Activated CD8-positive, alpha-beta memory T cell treated with anti-CD3 and anti-CD28 coated beads for 1 hour (primary cell): ENCODE measurements at places on chromosomes 11 and 22.

DNA sequence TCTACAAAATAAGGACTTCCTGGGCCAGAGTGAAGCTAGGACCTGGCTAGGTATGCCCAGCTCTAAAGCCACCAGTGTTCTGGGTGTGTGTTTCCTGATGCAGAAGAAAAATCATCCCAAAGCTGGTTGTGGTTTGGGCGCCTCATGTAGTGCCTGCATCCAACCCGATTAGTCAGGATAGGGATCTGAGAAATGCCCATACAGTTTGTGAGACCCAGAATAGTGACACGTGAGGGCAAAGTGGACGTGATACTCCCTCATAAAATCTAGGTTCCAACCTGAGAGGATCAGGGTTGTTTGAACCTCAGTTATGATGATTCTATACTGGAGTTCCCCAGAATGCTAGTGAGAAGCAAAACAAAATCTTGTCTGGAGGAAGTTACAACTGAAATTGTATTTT lies 238.4 kb downstream of the TBC1D22A start:
- DNase-seq = no peak

DNA sequence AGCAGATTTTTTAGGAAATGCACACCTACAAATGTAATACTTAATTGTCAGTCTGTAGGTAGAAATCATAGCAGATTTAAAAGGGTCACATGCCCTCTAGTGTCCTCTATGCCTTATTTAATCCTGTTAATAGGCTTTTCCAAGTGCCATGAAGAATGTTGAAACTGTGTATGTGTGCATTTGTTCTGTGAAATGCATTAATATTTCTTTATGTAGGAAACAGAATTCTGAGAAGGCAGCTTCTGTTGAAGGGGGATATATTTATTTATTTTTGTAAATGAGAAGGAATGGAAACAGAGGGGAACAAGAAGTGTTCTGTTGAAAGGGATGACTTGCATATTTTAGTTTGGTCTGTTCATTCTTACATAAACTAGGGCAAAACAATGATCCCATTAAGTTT lies 51.0 kb downstream of the SVIP start:
- no peak for DNase-seq

DNA sequence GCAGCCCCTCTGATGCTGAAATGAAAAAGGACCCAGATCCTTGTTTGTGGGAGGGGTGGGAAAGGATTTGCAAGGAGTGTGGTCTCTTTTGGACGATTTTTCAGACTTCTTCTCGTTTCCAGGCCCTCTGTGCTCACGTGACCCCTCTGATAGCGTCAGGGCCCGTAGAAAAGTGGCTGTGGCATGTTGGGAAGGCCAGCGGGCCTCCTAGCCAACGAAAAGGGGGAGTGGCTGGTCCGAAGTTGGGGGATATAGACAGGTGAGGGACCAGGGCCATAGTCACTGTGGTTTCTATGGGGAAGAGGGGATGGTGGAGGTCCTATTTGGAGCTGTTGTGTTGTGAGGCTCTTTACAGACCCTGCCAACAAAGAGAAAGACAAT lies 6.6 kb downstream of the PARVB start:
- no peak for DNase-seq

DNA sequence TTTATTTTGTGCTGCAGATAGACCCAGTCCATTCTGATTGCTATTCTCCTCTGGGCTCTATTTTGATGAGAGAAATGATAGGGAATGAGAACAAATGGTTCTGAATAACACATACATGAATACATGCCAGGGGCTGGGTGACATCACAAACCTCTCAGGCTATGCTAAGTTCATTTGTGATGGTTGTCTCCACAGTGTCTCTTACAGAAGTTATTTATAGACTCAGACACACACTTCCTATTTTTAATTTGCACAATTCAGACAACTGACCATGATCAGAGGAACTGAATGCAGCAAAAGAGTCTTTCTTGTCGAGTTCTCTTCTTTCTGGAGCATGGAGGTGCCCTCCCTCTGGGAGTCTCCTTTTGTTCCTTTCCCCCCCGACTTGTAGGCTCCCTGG lies 991.7 kb downstream of the OPCML start:
- no peak for DNase-seq

- DNase-seq = no peak
Observed at GRCh38 chr11:85742873-85743275, 56.9 kb upstream of the CCDC89 start.

DNA sequence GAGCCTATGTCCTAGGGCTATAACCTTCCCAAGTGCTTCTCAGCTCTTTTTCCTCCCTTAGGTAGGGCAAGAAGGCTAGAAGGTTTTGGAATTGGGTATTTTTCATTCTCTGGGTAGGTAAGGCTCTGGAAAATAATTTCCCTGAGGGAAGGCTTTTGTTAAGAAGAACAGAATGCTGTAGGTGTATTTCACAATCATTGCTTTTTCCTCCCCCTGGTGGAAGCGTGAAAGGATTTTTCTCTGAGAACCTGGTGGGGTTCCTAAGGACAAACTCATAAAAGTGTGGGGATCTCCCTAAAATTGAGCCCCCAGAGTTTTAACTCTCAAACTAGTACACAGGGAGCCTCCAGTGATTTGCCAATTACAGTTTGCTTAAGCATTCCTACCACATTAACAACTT lies 41.1 kb upstream of the NARS2 start:
- DNase-seq = no peak

- DNase-seq = no peak
Observed at GRCh38 chr11:96204366-96204659, 138.7 kb downstream of the MAML2 start.

- DNase-seq = no peak
Observed at GRCh38 chr11:117492578-117493251, 165.1 kb downstream of the CEP164 start.

DNA sequence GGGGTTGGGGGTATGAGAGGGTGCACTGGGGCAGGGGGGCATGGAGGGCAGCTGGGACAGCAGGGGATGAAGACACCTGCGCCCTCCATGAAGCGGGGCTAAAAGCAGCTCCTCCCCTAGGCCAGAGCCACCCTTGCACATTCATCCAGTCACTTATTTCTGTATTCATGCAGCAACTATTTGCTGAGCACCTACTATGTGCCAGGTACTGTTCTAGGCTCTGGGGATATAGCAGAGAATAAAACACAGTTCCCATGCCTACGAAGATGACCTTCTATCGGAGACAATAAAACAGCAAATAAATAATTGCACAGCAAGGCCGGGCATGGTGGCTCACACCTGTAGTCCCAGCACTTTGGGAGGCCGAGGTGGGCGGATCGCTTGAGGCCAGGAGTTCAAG lies 5.3 kb downstream of the ALDH3B1 start:
- DNase-seq = no peak

DNA sequence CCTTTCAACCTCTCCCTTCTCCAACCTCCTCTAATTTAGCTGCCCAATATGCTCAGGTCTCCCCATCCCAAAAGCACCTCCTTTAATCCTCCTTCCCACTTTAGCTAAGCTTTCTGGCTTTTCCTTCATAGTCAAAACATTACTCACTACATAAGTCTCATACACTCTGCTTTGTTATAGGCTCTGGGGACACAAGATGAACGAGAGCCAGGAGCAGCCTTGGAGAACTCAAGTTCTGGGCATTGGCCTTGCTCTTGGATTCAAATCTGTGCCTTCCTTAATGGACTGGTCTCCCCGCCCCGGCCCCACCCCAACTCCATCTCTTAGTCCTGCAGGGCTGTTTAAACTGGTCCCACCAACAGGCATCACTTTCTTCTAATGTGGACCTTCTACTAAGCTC lies 11.4 kb upstream of the HPX start:
- DNase-seq = no peak

- no peak for DNase-seq
Observed at GRCh38 chr11:104064034-104064630, 27.7 kb downstream of the DDI1 start.

DNA sequence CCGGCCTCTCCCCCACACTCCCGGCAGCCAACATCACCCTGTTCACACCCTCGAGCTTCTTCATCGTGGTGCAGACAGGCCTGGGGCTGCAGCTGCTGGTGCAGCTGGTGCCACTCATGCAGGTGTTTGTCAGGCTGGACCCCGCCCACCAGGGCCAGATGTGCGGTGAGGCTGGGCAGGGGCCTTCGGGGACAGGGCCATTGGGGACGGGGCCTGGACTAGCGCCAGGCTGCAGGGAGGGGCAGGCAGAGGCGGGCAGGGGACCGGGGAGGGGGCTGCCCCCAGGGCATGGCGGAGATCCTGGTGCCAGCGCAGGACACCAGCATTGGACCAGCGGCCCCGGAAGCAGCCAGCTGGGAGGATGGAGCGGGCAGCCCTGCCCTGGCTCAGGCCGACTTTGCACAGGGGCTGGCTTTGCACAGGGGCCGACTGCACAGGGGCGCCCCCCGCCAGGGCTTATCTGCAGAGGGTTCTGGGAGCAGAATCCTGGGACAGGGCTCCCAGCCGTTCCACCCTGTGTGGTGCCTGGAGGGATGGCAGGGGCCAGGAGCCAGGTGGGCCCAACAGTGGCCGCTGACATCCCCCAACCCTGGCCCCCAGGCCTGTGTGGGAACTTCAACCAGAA lies 8.6 kb downstream of the MUC5B start:
- DNase-seq = no peak

- no peak for DNase-seq
Observed at GRCh38 chr11:1567721-1568100, 4.4 kb downstream of the DUSP8 start.

DNA sequence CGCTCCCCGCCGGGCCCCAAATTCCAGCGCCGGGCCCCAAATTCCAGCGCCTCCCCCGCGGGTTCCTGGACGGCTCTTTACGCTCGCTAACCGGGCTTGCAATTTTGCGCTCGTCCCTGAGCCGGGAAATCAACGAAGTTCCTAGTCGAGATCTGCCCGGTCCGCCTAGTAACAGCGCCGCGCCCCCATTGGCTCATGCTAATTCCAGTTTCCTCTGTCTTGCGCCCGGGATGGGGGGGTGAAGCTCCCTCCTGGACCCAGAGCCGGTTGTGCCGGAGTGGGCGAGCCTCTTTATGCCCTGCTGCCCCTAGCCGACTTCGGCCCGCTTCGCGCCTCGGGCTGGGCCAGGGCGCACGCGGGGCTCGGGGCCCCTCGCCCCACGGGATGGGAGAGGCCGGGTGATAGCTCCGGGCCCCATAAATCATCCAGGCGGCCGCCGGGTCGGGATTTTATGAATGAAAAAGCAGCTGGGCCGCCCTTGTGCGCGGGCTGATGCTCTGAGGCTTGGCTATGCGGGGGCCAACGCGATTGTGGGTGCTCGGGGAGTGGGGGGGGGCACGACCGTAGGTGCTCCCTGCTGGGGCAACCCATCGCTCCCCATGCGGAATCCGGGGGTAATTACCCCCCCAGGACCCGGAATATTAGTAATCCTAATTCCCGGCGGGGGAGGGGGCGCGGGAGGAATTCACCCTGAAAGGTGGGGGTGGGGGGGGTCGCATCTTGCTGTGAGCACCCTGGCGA lies 1.8 kb upstream of the CCND1 start:
- DNase-seq = no peak

DNA sequence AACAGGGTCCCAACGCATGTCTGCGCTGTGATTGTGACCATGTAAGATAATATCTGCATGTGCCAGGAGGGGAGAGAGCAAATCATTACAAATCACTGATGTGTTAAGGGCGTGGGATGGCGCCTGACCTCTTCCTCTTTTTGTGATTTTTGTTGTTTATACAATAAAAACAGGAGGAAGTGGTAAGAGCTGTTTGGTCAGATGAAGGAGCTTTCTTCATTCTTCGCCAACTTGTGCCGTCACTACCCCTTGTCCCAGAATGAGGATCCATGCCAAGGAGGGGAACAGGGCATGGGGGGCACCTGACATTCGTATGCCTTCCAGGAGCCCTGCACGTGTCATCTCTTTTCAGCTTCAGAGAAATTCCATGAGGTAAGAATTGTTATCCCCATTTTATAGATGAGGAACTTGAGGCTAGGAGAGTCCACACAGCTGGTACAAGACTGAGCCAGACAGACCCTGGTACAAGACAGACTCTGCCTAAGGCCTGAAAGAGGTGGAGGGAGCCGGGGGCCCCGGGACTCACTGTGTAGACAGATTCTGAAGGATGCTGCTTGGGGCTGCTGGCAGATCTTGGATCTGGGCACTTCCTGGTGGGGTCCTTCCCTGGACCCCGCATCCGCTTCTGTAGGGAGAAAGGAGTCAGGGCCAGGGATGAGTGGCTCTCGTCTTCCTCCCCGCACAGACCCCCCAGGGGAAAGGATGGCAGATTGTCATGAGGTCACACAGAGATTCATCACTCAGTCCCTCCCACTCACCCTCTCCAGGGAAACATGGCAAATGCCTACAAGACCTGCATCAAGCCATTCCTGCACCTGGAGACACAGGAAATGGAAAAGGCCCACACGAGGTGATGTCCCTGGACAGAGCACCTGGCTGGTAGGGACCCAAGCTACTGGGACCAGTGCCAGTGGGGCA lies 34.6 kb downstream of the NFAM1 start:
- no peak for DNase-seq

- no peak for DNase-seq
Observed at GRCh38 chr22:17580441-17581031, 17.2 kb downstream of the SLC25A18 start.

- DNase-seq = no peak
Observed at GRCh38 chr11:133677387-133677786, 145.1 kb upstream of the OPCML start.

GRCh38 chr11:67116758-67117105 lies 2.3 kb upstream of the KDM2A start:
- no peak for DNase-seq

DNA sequence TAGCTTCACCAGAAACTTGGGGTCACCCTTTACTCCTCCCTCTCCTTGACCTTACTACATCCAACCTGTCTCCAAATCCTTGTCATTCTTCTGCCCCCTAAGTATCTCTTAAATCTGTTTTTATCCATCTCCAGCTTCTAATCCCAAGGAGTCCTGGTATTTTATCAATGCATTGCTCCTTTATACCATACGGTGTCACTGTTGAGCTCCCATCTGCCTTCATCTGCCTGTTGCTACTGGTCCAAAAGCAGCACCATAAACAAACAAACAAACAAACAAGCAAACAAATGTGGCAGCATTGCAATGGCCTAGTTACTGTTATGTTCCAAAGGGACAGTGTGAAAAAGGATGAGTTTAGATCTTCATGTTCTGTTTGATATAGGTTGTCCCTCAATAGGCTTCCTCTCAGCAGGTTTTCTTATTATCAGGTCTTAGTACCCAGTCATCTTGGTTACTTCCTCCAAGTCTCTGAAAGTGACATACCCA lies 34.2 kb downstream of the DNHD1 start:
- no peak for DNase-seq

GRCh38 chr11:116911976-116912734 lies 74.7 kb upstream of the APOA1 start:
- DNase-seq = no peak

- DNase-seq = no peak
Observed at GRCh38 chr22:41050883-41051282, 41.5 kb upstream of the EP300 start.

- DNase-seq = no peak
Observed at GRCh38 chr22:26593763-26594162, 3.8 kb upstream of the TPST2 start.
